ENCODE measurements at places on chromosomes 2 and 18.

DNA sequence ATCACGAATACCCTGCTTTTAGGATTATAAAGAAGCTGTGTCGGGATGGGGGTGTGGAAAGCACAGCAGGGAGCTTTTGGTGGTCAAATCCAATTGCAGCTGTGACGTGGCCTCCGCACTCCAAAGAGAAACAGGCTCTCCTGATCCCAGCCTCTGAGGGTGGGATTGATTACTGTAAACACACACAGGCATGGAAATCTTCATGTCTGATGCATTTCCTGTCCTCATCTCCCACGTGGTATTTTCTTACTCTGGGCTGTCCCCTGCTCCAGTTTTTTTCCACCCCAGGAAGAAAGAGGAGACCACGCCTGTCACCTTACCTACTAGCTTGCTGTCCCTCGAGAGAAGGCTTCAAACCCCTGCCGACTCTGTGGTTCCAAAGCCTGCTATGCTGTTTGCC lies 22.7 kb downstream of the RNF152 start:
- no peak for DNase-seq

- DNase-seq = no peak
These were observed 11.2 kb upstream of the ARHGAP28 start for GRCh38 chr18:6718267-6718666.

GRCh38 chr2:54903736-54904554 lies 146.3 kb downstream of the RTN4 start:
- DNase-seq = no peak

GRCh38 chr18:73409242-73409641 lies 541.5 kb upstream of the NETO1 start:
- DNase-seq = no peak

GRCh38 chr18:34817636-34818035 lies 107.5 kb downstream of the DTNA start:
- no peak for DNase-seq

DNA sequence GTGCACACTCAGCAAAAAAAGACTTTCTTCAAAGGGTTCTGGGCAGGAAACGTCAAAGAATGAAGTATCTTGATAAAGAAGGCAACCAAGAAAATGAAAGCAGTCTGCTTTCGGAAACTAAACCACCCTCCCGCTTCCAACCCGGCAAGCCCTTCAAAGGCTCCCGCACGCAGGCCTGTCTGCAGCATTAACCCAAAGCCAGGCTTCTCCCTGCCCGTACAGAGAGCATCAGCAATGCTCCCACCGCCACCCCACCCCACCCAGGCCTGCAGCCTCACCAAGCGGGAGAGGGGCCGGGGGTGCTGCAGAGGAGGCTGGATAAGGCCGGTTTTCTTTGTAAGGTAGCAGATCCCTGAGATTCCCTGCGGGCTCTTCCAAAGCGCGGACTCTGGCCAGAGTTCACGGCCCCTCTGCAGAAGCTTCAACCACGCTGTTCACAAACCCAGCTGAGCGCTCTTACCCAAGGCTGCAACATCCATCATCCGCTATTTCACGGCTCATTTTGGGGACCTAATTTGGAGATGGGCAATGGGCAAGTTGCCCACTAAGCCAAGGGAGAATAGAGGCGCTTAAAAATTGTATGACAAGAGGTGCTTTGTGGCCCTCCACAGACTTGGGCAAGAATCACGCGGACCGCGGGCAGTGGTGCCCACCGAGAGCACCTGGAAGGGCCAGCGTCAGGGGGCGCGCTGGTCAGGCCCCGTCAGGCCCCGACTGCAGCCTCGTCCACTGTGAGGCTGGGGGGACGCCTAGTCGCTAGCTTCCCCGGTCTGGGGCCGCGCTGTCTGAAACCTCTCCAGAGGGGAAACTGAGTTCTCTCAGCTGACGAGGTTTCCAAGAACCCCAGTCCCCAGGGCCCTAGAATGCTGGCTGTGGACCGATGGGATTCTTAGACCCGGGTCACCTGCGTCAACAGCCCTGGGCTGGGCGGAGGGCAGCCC lies 225.4 kb upstream of the ID2 start:
- DNase-seq = no peak

DNA sequence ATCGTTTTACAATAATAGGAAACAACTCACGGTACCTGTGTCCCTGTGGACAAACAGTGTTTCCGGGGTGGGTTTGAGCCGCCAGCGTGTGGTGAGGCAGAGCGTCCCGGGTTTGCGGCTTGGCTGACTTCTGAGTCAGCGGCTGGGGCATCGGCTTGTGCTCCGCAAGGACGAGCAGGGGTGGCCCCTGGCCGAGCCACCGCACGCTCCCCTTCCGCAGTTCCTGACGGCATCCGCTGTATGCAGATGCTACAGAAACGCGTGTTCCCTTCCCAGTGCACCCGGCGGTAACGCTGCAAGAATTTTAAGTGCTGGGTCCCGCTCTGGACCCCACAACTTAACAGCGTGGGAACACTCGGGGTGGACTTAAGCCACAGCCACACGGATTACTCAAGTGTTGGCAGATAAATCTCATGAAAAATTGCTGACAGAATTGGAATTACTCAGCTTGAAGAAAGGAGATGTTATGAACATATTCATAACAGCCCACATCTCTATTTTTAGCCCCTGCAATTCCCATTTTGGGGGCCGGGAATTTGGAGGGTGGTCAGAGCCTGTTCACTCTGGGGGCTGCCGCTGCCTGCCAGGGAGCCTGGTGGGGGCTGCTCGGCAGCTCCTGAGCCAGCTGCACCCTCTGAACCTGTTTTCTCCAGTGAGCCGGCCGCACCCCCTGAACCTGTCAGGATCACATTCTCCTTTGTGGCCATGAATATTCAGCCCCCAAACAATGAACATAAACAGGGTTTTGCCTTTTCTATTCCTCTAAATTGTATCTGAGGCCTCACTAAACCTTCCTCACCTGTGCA lies 12.6 kb upstream of the KCNG2 start:
- no peak for DNase-seq

GRCh38 chr2:24471662-24472061 lies 19.4 kb upstream of the NCOA1 start:
- no peak for DNase-seq

GRCh38 chr2:33704406-33704855 lies 105.3 kb upstream of the FAM98A start:
- DNase-seq = no peak

DNA sequence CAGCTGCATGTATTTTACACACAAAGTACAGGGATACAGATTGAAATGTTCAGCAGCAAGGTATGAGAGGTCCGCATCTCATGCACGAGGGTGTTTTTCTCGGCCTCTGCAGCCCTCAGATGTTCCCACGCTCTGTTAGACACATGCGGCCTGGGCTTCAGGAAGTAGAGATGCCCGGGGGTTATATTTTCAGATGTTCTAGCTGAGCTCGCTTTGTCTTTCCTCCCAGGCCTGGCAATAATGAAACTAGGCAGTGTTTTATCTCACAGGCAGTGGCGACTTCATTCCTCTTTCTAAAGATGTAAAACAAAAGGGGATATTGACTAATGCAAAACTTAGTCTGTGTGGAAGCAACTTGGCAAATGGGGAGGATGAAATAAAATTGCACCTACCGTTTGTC lies 190.7 kb downstream of the GBX2 start:
- no peak for DNase-seq

DNA sequence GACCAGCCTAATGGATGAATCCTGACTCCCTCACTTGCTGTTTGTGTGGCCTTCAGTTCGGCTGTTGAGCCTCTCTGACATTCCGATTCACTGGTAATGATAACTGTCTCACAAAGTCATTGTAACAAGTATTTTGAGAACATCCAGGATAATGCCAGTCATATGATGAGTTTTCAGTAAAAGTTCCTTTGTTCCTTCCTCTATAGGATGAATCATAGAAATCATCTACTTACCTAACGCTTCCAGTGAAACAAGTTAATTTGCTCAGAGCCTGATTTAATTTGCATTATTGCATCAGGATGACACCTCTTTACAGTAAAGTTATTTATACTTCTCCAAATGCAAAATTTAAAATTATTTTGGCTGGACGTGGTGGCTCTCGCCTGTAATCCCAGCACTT lies 32.0 kb downstream of the RAB31 start:
- no peak for DNase-seq
